ENCODE measurements at places on chromosomes 4 and X. TPM values are rescaled to one million over a fixed set of nuclear protein-coding genes. Genes with fewer than 3 reads are reported as not detected.

CDKL2 gene
- 1.1 TPM for total RNA-seq

HTR2C gene
- not detected for total RNA-seq

- no peak for DNase-seq
These were observed 743.8 kb upstream of the INTU start for GRCh38 chr4:126888968-126889367.

GRCh38 chr4:1968686-1969295 is 40.0 kb downstream of the NELFA start:
- no peak for DNase-seq

GRCh38 chr4:1384675-1385372 is 21.4 kb downstream of the NKX1-1 start:
- no peak for DNase-seq

- DNase-seq: no peak
These were observed 192.7 kb downstream of the CBR4 start for GRCh38 chr4:168817370-168817769.

GRCh38 chrX:24493740-24494581 is 28.9 kb downstream of the PDK3 start:
- DNase-seq: no peak

DNA sequence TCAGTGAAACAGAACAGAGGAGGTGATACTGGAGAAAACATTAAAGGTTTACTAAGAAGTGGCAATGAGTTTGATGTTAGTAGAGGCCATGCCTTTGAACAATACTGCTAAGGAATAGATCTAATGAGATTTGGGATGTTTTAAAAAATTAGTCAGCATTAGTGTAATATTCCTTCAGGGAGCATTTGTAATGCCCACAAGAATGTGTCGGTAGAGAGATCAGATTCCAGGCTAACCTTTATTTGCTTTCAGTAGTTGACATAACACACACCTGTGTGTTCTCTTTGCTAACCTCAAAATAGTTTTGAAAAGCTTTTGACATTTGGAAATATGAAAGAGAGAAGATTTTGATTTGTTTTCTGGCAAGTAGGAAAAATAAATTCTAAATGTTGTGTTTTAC is 328.8 kb downstream of the BMPR1B start:
- DNase-seq: no peak

DNA sequence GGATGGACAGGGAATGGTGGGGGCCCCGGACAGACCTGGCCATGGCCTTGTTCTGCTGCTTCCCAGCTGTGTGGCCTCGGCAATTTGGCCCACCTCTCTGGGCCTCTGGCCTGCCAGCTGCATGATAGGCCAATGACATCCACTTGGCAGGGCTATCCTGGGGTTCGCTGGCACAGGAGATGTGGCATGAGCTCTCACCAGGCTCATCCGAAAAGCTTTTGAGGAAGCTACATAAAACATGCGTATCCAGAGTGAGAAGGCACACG is 18.1 kb downstream of the SH3TC1 start:
- no peak for DNase-seq

GRCh38 chr4:150886597-150886996 is 128.5 kb downstream of the LRBA start:
- no peak for DNase-seq

- DNase-seq: no peak
These were observed 53.0 kb downstream of the POF1B start for GRCh38 chrX:85326234-85327059.

All from tongue (tissue), 3 donors.